ENCODE measurements at places on chromosomes 6 and 20.

GRCh38 chr6:47484616-47485015 is 7.0 kb downstream of the CD2AP start:
- DNase-seq = no peak

DNA sequence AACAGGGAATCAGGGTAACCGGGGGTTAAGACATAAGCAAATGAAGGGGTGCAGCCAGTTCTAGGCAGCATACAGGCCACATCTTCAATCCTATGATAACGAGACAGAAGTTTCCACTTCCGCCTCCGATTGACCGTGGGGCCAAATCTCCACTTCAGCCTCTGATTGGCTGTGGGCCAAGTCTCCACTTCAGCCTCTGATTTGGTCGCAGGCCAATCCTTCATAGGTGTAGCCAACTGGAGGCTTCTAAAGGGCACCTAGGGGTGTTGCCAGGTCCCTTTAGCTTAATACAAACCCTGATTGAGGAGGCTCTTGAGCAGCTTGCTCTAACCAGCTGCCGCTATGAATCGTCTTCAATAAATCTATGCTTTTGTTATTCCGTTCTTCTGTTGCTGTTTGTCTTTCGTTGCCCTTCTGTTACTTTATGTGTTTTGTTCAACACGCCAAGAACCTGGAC is 2.1 kb upstream of the ERGIC3 start:
- no peak for DNase-seq

- DNase-seq = no peak
Measured at GRCh38 chr20:32227306-32227705, 19.6 kb downstream of the POFUT1 start.

DNA sequence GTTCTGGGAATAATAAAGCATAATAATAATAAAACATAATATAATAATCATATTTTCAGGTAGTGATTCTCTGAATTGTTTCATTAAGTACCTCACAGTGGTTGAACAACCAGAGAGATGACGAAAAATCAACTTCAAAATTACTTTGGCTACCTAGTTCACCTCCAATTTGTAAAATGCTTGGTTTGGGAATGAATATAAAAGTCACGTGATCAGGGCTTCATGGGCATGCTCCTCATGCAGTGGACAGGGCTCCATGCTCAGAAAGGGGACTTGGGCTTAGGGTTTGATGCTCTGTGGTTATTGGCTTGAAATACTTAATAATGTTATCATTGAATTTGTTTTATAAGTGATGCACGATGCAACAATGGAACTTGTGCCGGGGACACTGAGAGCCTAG is 58.2 kb downstream of the HAO1 start:
- no peak for DNase-seq

DNA sequence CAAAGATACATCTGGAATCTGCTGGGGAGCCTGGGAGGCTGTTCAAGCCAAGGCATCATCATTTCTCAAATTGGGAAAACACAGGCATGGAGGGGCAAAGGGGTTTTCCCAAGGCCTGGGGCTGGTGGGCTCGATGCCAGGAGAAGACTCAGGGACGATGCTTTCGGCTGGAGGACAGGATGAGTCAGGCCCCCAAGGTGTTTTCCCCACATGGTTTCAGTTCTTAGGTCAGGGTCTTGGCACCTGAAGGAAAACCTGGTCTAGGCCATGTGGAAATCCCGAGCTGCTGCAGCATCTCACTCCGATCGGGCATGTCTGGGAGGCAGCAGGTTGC is 348.1 kb downstream of the CDC5L start:
- DNase-seq = no peak

- DNase-seq = no peak
Measured at GRCh38 chr6:36276581-36277536, 7.0 kb downstream of the PNPLA1 start.

DNA sequence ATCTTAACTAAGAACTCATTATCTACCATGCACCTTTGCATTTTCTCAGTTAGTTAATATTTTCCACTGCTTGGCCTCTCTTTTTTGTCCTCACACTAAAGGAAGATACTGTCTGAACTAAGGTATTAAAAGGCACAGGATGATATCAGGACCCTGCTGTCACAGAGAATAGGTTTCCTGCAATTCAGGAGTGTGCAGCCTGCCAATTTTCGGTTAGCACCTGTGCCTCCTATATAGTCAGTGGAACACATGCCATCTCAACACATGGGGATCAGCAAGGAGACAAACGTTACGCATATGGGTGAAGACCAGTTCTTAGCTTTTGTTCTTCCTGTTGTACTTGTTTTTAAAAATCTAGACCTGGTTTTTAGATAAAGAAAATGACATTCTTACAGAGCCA is 71.0 kb downstream of the FUT9 start:
- no peak for DNase-seq

DNA sequence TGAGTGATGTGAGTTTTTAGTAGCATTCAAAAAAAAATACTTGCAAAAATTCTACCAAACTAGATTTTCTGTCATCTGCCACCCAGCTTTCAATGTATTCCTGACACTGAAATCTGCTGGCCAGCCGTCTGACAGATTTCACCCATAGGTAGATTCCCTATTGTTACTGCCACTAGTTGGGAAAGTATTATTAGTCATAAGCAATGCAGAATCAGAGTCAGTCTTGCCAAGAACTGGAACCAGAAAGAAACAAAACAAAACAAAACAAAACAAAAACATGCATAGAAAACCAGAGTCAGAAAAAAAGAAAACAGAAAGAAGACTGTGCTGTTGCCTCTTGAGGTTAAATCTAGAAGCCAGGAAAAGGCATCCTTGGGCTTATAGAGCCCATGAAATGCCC is 293.1 kb upstream of the KCNQ5 start:
- no peak for DNase-seq

GRCh38 chr20:43416591-43417228 is 41.0 kb upstream of the SRSF6 start:
- DNase-seq = no peak

GRCh38 chr6:71482742-71483141 is 194.1 kb downstream of the OGFRL1 start:
- no peak for DNase-seq

DNA sequence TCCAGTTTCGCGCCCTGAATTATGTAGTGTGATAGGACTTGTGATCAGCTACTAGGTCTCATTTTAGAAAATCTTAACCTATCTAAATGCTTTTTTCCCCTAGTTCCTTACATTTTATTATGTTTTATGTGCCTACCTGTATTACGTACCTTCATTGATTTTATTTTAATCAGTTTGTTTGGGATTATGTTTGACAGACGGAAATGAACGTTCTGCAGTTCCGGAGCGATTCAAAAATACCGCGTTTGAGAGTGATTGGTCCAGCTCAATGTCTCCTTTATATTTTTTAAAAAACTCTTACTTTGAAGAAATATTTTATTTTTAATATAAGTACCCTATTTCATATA is 114.3 kb upstream of the BTN3A2 start:
- no peak for DNase-seq

GRCh38 chr20:38723017-38723847 is 1.1 kb upstream of the SLC32A1 start:
- DNase-seq = no peak

- no peak for DNase-seq
Measured at GRCh38 chr6:35343092-35343834, 905 bp downstream of the PPARD start.

GRCh38 chr6:16409531-16410441 is 171.4 kb downstream of the GMPR start:
- DNase-seq = no peak

DNA sequence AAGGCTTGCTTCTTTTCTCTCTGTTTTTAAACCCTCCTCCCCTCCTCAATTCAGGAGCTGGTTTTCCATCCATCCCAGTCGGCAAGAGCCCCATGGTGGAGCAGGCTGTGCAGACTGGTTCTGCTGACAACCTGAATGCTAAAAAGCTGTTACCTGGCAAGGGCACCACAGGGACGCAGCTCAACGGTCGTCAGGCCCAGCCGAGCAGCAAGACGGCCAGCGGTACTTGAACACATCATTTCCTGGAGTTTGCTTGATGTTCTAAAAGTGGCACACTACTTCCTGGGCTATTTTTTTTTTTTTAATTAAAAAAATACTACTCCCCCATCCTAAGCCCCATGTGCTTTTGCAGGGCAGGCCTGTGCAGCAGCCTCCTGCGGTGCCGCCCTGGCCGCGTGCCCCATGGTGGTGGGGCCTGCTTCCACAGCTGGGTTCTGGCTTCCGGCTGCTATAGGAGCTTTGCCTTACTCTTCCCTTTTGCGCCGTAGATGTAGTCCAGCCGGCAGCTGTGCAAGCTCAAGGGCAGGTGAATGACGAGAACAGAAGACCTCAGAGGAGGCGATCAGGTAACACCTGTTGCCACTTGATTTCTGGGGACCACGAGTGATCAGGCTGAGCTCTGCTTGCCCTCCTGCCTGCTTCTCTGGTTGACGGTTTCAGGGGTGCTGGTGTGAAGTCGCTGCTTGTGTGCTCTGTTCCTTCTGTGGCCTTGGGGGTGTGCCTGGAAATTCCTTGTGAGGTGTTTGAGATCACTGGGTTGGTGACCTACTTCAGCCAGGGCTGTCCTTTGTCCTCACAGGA is 7.7 kb downstream of the LSM14B start:
- DNase-seq = no peak

DNA sequence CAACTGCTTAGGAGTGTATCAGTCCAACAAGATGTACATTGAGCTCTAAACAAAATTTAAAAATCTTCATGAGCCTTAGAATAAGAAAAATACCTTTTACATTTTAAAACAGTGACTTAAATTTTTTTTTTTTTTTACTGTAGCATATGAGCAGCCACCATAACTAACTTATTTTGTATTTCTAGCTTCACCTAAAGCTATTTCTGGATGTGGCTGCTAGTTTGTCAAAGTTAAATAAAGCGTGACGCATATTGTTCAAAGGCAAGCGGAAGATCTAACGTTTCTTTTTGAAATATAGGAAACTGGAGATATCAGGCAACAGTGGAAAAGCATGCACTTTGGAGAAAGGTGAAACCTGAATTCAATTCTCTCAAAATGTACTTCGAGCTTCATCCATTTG is 3.3 kb upstream of the IL22RA2 start:
- no peak for DNase-seq

DNA sequence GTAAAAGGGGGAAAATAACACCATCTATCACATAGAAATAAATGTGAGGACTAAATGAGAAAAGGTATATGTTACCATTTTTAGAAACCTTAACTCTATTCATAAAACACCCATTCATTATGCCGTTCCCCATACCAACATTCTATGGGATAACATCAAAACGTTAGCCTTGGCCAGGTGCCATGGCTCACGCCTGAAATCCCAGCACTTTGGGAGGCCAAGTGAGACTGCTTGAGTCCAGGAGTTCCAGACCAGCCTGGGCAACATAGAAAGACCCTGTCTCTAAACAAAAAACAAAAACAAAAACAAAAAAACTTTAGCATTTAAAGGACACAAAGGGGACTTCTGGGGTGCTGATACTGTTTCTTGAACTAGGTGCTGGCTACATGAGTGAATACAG is 1.3 kb downstream of the PIGU start:
- DNase-seq = no peak

DNA sequence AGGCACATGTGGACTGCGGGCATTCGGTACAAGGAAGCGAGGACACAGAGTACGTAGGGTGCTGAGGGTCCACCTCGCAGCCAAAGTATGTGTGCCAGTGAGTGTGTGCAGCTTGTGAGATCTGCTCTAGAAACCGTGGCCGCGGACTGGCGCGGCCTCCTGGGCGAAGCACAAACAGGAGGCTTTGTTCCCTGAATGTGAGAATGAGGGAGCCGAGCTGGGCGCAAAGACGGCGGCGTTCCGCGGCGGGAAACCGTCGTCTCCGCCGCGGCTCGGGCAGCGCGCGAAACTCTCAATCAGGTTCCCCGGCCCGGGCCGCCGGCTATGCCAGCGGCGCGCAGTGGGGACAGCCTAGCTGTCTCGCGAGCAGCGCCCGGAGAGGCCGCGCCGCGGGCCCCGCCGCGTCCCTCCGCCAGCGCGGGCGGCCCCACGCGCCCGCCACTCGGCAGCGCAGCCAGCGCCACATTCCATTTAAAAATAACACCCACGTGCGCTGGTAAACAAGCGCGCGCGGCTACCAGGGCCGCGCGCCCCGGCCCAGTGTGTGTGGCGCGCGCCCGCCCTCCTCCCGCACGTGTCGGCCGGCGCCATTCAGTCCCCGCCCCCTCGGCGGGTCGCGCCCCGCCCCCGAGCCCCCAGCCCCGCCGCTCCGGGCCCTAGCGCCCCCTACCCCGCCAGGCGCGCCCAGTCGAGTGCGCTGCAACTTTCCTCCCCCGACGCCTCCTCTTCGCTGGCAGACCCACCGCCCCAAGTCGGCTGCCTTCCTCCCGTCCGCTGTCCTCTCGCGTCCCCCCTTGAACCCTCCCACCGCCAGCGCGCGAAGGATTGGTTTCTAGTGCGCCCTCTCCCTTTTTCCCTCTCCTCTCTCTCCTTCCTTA is 3.0 kb upstream of the FOXO3 start:
- DNase-seq = peak; percentile 76

DNA sequence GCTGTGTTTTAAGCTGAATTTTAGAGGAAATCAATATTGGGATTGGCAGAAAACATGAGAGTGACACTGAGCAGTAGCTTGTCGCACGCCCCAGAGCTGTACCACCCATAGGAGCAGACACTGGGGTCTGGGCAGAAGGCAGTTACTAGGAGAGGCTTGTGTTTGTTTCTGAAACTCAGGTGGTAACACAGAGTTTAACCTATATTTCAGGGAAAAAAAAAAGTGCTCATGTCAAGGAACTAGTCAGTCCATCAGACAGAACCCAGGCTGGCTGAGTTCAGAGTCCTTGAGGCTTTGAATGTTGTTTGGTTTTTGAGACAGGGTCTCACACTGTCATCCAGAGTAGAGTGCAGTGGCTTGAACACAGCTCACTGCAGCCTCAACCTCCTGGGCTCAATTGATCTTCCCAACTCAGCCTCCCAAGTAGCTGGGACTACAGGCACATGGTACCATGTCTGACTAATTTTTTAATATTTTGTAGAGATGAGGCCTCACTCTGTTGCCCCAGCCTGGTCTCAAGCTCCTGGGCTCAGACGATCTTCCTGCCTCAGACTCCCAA is 6.6 kb downstream of the SLC22A1 start:
- no peak for DNase-seq

- no peak for DNase-seq
Measured at GRCh38 chr6:137471986-137472385, 22.2 kb downstream of the OLIG3 start.

- no peak for DNase-seq
Measured at GRCh38 chr6:161676586-161676985, 402.7 kb upstream of the AGPAT4 start.

- DNase-seq = no peak
Measured at GRCh38 chr6:56199956-56200355, 47.4 kb downstream of the COL21A1 start.

DNA sequence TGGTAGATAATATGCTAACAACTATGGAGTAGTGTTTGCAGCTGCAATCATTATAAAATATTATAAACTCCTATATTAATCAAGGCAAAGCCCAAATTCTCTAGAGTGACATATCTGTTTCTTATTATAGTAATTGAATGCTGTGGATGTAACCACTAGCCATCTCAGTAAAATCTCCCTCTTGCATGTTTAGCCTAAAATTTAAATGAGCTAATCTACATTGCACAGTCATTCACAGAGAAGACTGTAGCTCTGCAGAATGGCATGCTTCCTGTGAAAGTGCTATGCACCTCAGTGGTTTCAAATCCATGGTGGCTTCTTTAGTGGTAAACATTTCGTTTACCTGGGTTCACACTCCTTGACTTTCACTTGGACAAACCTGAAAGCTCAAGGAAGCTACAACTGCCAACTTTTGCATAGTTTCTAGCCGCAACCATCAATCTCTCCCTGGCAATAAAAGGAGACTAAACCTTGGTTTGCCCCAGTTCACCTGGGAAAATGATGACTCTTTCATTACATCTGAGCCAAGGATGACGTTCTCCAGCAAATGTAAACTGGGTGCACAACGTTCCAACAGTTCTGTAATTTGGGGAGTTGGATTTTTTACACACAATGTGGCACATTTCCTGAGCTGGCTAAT is 47.2 kb downstream of the FILIP1 start:
- no peak for DNase-seq

Measured in activated T-helper 1 cell treated with anti-CD3 and anti-CD28 coated beads, Interleukin-2, amount 50 U/mL, for 16 hours (primary cell).